ENCODE measurements at places on chromosomes 11 and 22.

DNA sequence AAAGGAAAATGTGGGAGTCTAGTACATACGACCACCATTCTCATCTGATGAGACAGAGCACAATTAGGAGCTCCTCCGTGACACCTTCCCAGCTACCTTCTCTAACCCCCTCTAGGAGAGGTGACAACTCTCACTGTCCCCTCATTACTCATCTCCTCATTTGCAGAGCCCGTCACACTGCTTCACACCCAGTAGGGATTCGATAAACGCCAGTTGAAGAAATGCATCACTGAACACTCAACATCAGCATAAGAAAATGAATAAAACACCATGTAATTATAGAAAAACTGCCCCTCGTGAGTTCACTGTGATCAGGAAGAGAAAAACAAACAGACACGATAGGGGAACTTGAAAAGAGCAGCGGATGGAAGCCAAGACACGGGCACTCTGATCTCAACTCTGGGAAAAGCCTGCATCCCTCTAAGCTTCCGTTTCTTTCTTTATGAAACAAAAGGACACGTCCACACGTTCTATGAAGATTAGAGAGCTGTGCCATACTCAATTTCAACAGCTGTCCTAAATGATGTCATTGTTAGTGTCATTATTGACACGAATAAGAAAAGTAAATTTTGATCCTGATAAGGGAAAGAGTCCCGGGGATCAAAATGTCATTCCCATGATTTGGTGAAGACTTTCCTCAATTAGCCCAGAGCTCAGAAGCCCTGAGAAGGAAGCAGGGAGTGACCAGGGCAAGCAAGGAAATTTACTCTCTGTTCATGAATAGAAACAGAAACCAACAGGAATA is 356.9 kb downstream of the LARGE1 start:
- DNase-seq = no peak

DNA sequence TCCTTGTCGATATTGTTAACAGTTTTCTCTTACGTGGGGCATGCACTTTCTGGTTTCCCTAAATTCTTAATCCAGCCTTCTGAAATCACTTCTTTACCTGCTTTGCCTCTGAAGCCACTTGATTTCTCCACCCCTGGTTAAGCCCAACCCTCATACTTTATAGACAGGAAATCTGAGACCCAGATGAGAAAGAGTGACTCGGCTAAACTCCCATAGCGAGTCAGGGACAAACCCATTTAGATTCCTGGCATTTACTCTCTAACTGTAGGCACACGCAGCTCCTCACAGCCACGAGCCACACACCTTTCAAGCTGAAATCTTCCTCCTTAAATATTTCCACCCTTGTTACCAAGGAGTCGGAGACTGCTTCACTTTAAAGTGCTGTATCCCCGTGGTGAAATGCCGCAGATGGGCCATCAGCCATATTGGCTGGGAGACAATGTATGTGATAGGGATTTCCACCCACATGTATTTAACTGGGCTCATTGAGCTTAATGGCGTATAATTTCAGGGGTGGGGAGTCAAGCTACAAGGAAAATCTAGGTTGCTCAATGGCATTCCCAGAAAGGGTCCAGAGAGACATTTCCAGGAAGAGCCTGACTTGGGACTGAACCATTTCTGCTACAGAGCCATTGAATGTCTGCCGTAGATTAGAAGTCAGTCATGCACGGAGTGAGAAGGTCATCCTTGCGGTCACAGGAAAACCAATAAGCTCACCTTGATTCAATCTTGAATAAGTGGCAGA is 49.9 kb upstream of the GRK3 start:
- no peak for DNase-seq

- DNase-seq = no peak
These were observed 108.7 kb downstream of the CTTN start for GRCh38 chr11:70506986-70507385.

- no peak for DNase-seq
These were observed 58.8 kb upstream of the SYN3 start for GRCh38 chr22:33116841-33117547.

GRCh38 chr11:22666688-22667439 is 453 bp downstream of the GAS2 start:
- no peak for DNase-seq

GRCh38 chr22:27331526-27332281 is 469.9 kb downstream of the MN1 start:
- no peak for DNase-seq

DNA sequence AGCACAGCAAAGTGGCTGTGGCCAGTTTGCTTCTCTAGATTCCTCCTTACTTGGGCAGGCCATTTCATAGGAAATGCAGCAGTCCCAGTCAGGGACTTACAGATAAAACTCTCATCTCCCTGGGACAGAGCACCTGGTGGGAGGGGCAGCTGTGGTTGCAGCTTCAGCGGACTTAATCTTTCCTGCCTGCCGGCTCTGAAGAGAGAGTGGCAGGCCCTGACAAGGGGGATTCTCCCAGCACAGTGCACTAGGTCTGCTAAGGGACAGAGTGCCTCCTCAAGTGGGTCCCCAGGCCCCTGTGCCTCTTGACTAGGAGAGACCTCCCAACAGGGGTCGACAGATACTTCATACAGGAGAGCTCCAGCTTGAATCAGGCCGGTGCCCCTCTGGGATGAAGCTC is 1649.1 kb downstream of the LRRC4C start:
- no peak for DNase-seq

DNA sequence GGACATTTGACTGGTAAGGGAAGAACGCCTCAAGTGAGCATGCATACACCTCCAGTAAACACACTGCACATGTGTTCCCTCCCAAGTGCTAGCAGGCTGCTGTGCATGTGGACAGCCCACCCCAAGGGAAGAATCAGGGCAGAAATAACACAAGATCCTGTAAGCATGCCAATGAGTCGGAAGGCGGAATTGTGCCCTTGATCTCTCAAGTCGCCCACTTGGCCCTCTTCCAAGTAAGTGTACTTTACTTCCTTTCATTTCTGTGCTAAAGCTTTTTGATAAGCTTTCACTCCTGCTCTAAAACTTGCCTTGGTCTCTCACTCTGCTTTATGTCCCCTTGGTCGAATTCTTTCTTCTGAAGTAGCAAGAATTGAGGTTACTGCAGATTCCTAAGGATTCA is 139.6 kb downstream of the TRPC6 start:
- no peak for DNase-seq

DNA sequence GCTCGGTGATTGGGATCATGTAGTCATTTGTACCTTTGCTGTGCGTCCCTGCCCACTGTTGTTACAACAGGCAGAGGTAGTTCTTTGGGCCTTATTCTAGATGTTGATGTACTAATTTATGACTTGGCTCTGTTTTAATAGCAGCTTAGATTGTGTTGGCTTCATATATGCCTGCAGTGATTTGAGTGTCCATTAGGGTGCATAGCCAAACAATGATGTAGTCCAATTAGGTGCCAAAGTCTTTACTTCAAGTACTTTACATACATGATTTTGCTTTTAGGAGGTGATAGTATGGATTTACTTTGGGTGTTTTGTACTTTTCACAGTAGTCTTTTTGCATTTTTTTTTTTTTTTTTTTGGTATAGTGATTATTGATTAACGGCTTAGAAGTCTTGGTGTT is 46.4 kb downstream of the PPP6R3 start:
- no peak for DNase-seq

DNA sequence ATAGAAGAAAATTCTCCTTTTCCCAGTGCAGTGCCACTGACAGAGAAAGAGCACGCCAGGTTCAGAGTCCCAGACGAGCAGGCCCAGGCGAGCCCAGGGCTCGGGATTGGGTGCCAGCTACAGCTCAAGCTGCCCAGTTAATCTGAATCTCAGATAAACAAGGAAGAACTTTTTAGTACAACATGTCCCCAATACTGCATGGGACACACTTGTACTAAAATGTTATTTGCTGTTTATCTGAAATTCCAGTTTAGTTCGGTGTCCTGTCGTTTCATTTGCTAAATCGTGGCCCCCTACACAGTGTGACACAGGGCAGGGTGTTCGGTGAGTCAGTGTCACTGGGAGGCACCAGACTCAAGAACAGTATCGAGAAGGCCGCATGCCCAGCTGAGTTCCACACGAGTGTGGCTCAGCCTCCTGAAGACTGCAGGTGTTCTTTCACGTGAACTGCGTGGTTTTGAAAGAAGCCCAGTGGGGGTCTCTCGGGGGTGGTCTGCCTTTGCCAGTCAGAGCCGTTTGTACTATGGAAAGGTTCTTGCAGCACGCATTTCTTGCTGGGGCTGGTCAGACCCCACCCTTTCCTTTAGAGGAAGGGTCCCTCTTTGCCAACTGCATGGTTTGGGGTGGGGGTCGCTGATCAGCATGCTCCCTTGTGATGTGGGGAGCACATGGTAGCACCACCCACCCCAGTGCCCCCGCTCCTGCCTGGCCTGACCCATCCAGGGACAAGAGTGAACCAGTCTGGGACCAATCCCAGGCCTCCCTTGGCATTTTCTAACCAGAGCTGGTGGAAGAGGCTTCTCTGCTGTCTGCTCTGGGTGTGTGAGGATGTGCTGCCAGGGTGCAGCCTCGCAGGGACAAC is 115.6 kb upstream of the B3GAT1 start:
- peak; percentile 3 for DNase-seq

GRCh38 chr11:46918083-46918787 is at the start of gene LRP4:
LRP4 (minus strand) TSS chr11:46918550; CDS start chr11:46918379, 171 bp downstream.
- DNase-seq = peak; percentile 62

DNA sequence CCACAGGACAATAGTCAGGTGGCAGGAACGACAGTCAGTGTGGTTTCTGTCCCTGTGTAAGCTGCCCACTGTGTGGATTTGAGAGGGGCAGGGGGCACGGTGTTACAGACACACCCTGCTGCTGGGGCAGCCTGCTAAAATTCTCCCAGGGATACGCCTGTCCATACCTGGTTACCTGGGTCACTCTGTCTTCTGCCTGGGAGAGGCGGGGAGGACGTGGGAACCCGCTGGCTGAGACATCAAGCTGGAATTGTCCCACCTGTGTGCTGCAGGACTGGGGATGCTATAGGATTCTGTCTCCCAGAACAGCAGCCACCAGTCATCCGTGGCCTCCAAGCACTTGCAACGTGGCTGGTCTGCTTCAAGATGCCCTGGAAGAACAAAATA is 63.8 kb upstream of the LINC01488 start:
- no peak for DNase-seq

DNA sequence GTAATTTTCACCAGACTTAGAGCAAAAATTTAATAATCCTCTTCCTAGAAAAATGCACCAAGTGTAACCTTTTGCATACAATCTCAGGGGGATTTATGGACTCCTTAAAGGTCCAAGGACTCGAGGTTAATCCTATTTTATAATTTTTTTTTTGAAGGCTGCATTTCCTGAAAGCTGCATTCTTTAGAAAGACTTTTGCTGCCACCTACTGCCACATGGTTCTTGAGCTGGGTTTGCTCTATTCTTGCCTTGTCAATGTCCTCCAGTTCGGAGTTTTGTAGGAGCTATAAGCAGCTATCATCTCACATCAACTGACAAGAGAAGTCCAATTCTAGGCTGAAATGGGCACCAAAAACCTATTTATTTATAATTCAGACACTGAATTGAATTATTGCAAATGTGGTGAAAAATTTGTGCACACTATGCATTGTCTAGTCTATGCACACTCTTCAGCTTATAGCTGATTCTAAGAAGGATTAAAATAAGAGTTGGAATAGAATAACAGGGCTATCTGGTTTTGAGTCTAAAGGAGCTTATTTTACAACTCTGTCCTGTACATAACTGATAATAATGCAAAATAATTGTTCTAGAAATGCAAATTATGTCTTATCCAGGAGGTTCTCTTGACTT is 31.3 kb downstream of the TRAF6 start:
- DNase-seq = peak; percentile 28

DNA sequence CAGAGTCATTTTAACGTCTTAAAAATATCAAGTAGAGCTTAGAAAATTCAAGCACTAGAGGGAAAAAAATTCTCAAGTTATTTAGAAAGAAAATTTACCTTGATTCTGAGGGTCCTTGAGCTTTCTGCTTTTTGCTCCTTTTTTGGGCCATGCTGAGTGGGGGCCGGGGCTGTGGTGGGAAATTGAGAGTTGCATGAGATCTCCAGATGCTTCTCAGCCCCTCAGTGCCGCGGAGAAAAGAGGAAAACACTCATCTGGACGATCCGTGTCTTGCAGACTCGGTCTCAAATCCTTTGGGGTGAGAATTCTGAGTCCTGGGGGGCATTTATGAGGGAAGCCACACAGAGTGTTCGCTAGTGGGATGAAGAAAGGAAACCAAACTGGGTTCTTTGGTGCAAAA is 700.8 kb downstream of the TBC1D22A start:
- no peak for DNase-seq

- no peak for DNase-seq
These were observed 16.7 kb downstream of the ATG2A start for GRCh38 chr11:64900263-64900678.

- DNase-seq = peak; percentile 96
These were observed 59.6 kb downstream of the ST3GAL4 start for GRCh38 chr11:126415128-126415527.

DNA sequence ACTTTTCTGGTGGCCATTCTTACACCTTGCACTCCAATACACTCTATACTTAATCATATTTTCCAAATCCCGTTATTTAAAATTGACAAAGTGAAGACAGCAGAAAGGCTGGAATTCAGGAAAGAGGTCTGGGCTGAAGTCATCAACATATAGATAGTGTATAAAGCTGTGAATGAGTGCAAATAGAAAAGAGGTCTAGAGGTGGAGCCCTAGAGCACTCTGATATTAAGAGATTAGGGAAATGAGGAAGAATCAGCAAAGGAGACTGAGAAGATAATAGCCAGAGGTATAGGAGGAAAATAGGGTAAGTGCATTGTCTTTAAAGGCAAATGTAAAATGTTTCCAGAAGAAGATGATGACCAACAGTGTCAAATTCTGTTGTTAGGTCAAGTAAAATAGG is 7.9 kb downstream of the CTR9 start:
- no peak for DNase-seq

- DNase-seq = no peak
These were observed 791.2 kb upstream of the FAT3 start for GRCh38 chr11:91433284-91434010.

DNA sequence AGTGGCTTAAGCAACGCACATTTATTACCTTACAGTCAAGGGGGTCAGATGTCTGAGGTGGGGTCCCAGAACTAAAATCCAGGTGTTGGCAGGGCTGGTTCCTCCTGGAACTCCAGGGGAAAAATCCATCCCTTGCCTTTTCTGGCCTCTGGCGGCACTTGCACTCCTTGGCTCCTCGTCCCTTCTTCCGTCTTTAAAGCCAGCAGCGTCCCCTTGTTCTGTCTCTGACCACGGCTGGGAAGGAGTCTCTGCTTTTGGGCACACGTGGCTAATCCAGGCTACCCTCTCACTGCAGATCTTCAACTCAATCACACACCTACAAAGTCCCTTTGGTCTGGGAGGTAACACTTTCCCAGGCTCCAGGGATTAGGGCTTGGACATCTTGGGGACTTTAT is 73.5 kb upstream of the WNT7B start:
- peak; percentile 12 for DNase-seq

- no peak for DNase-seq
These were observed 30.0 kb downstream of the NNMT start for GRCh38 chr11:114326151-114326550.

DNA sequence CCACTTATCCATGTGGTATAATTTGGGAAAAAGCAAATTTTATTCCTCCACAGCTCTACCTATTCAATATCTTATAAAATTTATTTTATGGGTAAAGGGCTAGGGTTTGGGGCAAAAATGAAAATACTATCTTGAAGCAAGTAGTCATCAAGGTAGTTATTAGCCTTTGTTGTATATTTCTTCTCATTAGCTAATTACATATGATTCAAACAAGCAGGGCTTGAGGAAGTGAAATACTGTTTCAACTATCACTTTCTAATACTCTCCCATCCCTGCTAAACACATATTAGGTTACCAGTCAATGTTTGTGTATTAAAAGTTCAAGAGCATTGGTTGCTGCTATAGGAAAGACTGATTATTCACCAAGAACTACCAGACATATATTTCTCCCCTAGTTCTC is 517.3 kb downstream of the METTL15 start:
- no peak for DNase-seq
